AG08395 (cell line): ENCODE measurements at places on chromosomes 4 and X.

DNA sequence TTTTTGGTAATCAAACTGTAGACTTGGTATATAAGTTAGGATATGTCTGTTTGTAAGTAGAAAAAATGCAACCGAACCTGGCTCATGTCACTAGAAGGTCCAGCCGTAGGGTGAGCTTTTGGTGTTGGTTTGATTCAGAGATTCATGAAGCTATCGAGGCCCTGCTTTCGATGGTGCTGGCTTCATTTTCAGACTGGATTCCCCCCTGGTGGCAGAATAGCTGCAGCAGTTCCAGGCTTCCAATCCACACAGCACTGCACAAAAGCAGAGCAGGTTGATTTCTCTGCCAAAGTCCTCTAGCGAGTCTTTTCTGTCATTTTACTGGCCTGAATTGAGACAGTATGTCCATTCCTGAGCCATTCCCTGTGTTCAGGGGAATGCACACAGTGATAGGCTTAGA lies 33.1 kb downstream of the PDK3 start:
- peak; percentile 11 for DNase-seq

DNA sequence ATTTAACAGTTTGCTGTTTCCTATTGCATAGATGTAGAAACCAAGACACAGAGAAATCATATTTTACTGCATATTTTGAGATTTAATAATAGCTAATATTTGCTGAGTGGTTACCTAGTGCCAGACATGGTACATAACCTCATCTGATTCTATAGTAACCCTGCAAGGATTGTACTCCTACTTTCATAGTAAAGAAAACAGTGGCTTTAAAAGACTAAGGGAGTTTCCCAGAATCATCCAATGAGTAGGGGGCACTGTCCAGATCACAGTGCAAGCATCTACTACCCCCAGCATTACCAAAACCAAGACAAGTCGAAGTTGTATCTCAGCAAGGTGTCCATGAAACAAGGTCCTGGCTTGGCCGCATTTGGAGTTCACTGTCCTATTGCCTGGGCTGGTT lies 224.5 kb upstream of the TENM3 start:
- DNase-seq: no peak

- DNase-seq: no peak
These were observed 49.7 kb downstream of the TMPRSS11F start for GRCh38 chr4:68079928-68080327.

DNA sequence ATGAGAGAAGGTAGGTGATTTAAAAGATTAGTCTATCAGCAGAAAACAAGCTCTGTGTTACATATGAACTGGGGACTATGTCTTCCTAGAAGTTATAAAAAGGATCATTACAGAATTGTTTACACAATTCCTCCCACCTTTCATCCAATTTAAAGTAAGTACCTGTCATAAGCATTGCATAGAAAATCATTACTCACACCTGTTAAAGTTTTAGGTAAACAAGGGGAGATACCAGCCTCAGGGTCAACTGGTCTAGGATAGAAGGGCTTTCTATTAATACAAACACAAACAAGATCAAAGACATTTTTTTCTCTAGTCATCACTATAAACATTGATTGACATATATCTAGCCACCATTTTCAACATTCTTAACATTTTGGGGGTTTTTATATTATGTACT lies 333.9 kb downstream of the ARHGAP24 start:
- DNase-seq: no peak

GRCh38 chr4:55612341-55612740 lies 20.3 kb upstream of the PDCL2 start:
- DNase-seq: no peak

DNA sequence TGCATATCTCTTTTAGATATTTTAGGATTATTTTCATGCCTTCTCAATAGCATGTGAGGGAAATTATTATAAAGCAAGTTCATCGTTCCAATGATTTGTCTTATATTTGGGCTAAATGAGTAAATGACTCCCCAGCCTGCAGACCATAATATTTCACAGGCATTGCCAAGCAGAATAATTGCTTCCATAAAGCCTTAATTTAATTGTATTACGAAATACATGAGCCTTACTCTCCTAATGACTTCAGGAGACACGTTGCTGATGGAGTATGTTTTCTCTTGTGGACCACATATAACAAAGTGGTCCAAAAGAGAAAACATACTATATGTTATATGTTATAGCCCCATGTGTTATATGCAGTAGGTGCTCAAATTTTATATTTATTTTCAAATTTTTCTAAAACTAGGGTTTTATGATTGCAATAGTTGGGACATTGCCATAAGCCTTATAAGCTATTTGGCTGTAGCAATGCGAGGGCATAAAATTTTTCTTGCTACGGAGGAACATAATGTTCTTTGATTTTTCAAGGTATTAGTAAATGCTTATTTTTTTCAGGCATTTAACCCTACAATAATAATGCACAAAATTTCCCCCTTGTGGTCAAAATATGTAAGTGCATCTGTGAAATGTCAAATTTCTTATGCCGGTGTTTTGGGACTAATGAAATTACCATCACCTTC lies 26.2 kb upstream of the TMPRSS11D start:
- peak; percentile 12 for DNase-seq
